OCI-LY7 (cell line): ENCODE measurements at places on chromosomes 1 and 21. TPM values are rescaled to one million over a fixed set of nuclear protein-coding genes. Genes with fewer than 3 reads are reported as not detected.

GRCh38 chr1:248730507-248731335 is 24.8 kb downstream of the LYPD8 start:
- no peak for DNase-seq

GRCh38 chr1:226371866-226372490 is 35.9 kb downstream of the PARP1 start:
- DNase-seq: no peak

The CR1L gene
- total RNA-seq: not detected in 2 replicates

- DNase-seq: no peak
Observed at GRCh38 chr21:45802425-45802824, 158.9 kb downstream of the PCBP3 start.

The CCDC27 gene
- total RNA-seq: not detected in 2 replicates

GRCh38 chr1:59041646-59042277 is 255.1 kb upstream of the FGGY start:
- no peak for DNase-seq

DNA sequence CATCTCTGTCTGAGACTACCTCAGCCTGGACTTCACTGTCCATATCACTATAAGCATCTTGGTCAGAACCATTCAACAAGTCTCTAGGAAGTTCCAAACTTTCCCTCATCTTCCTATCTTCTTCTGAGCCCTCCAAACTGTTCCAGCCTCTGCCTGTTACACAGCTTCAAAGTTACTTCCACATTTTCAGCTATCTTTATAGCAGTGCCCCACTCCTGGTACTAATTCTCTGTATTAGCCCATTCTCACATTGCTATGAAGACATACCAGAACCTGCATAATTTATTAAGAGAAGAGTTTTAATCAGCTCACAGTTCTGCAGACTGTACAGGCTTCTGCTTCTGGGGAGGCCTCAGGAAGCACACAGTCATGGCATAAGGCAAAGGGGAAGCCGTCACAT is 15.7 kb upstream of the DPH5 start:
- no peak for DNase-seq

DNA sequence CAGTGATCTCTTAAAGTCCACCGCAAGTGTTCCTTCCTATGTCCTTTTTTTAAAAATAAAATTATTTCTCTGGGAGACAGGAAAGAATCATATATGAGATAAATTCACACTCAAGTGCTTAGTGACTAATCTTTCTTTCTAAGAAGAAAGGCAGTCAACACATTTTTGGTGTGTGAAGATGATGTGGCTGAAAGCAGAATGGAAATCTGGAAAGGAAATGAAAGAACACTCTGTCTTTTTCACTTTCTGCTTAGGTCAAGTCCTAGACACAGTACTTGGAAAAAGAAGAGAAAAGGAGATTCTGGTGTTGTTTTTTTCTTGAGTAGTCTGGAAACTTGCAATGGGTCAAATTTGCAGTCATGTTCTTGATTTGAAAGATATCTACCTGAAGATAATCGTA is 45.5 kb upstream of the PRRX1 start:
- no peak for DNase-seq

DNA sequence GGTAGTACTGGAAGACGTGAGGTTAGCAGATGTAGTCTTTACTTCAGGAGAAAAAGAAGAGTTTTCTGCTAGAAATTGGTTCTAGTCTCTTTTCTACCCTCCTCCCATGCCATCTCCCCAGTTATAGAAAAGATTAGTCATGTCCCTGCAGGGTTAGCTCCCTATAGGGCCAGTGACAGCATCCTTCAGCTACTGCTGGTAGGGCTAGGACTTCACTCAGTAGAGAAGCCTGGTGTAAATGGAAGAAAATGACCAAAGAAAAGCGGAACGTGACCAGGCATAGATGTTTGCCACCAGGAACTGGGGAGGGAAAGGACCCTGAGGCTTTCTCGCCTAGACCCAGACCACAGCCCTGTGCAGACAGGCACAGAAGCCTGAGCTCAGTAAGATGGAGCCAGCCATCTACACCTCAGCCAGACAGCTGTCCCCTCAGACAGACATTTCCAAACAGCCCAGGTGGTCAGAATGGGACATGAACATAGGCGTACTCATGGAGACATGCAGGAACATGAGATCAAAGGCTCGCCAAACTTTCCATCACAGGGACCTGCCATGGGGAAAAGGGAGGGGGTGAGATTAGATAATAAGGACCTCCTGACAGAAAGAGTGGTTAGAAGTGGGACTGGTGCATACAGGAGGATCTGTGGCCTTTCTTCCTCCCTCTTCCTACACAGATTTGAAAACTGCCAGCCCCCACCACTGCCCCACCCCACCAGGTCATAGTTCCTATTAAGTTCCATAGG is 23.5 kb upstream of the SLAMF9 start:
- no peak for DNase-seq

DNA sequence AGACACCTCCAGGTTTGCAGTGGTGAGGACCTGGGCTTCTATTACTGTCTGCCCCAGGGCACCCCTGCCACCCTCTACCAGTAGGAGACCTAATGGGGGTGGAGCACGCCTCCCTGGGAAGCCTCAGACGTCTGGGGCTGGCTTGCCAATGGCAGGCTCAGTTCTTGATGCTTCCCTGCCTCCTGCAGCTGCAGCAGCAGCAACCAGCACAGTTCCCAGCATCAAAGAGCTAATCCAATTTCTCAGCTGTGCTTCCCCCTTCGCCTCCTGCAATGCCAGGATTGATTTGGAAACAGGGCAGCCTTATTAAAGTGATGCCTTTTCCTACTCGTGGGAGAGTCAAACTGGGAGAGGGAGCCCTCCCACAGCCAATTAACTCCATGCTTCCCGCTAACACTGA is 8.2 kb downstream of the SYT2 start:
- DNase-seq: no peak

The ESRRG gene
- total RNA-seq: not detected in 2 replicates

- no peak for DNase-seq
Observed at GRCh38 chr1:243837907-243838535, 12.0 kb downstream of the AKT3 start.

GRCh38 chr1:112509660-112510178 is 954 bp downstream of the WNT2B start:
- DNase-seq: no peak

DNA sequence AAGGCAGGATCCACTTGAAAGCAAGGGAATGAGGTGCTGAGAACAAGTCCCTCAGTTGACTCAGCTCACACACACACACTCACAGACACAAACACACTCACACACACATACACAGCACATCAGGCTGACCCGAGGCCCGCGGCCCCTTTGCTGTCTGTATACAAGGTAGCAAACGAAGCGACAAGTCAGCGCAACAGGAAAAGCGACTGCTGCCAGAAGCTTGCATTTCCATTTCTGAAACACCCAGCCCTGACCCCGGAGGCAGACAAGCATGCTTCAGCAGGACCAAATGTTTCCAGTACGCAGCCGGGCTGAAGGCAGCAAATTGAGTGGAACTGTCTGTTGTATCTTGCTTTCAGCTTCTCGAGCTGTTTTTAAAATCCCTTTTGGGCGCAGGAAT is 501.6 kb downstream of the NPHP4 start:
- DNase-seq: no peak

DNA sequence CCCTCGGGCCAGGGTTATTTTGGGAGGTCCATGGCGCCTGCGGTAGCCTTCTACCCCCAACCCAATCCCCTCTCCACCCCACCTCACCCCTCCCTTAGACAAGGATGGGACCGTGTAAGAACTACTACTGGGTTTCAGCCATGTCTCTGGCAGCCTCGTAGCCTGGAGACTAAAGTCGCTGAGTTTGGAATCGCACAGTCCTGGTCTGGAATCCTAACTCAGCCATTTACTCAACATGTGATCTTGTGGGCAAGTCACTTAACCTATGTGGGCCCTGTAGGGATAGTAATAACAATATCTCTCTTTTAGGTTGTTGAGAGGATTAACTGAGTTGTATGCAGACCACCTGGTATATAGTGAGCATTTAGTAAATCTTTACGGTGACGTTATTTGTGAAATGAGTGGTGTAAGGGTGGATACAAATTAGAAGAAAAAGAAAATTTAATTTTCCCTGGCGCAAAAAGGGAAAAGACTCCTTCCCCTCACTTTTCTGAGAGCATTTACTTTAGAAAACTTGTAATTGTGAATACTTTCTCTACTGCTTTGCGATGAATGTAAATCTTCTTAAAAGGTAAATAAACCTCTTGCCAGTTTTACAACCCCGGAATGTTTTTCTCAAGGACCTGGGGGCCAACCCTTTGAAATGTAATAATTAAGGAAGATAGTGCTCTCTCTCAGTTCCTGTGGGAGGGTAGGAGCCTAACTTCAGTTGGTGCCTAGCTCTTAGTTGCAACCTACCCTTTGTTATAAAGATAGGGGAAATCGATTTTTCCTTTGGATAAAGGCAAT is 615 bp upstream of the MRPS15 start:
- DNase-seq: no peak

- no peak for DNase-seq
Observed at GRCh38 chr1:157437296-157437695, 115.0 kb downstream of the FCRL5 start.

The HNRNPCL2 gene
- not detected in 2 replicates for total RNA-seq

DNA sequence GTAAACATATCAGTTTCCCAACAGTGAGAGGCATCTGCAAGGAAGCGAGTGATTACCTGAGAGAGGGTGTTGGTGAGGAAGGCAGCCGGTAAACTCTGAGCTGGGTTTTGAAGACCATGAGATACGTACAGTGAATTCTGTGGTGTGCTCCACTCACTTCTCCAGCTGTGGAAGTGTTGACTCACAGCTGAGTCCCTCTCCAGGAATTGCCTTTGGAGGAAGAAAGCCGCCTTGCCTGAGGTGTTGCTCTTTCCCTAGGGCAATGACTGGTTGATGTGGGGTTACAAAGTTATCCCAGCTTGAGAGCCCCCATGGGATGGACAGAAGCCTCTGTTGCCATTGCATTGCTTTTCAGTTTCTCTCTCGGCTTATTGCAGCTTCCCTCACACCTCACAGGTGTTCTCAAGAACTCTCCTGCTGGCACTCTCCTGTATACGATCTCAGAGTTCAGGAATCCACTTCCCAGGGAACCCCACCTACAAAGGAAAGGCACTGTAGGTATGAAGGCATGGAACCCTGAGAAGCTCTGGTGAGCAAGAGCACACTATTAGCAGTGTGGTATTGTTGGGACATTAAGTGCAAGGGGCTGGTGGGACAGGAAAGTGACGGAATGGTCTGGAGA is 10.8 kb downstream of the NHLH1 start:
- no peak for DNase-seq

DNA sequence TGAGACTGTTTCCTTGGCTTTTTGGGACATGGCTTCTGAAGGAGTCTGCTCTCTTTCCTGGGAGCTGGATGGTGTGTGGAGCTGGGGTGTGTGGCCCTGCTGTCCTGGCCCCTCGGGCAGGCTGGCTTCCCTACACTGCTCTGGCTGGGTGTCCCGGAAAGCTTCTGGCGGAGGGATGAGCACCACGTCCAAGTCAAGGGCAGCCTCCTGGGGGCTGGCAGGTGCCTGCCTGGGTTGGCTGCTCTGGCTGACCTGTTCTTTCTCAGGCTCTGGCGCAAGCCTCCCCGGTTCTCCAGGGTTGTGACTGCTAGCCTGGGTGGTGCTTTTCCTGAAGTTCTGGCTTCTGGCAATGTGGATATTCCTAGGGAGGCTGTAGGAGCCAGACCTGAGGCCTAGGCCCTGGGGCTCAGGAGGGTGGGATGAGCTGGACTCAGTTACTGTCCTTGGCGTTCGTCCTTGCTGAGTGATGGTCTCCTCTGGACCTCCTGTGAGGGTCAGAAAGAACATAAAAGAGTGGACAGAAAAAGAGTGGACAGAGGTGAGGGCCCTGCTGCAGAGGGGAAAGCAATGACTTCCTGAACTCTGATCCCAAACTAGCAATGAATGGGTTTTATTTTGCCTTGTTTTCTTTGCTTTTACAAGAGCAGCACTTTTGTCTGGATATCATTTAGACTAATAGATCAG is 9.4 kb downstream of the C1orf116 start:
- DNase-seq: no peak

DNA sequence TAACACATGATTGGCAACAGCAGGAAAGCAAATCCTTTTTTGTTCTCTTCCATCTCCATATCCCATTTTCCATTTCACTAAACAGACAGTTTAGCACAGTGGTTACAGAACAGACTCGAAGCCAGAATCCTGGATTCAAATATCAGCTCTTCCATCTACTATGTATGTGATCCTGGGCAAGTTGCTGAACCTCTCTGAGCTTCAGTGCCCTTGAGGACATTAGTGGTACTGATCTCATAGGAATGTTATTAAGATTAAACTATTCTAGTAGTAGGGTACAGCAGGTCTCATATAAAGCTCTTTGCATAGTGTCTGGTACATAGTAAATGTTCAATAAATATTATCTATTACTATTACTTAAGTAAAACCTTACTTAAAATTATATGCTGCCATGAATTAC is 13.8 kb upstream of the HHIPL2 start:
- no peak for DNase-seq

GRCh38 chr1:67743072-67743725 is 58.2 kb downstream of the GADD45A start:
- peak; percentile 66 for DNase-seq

DNA sequence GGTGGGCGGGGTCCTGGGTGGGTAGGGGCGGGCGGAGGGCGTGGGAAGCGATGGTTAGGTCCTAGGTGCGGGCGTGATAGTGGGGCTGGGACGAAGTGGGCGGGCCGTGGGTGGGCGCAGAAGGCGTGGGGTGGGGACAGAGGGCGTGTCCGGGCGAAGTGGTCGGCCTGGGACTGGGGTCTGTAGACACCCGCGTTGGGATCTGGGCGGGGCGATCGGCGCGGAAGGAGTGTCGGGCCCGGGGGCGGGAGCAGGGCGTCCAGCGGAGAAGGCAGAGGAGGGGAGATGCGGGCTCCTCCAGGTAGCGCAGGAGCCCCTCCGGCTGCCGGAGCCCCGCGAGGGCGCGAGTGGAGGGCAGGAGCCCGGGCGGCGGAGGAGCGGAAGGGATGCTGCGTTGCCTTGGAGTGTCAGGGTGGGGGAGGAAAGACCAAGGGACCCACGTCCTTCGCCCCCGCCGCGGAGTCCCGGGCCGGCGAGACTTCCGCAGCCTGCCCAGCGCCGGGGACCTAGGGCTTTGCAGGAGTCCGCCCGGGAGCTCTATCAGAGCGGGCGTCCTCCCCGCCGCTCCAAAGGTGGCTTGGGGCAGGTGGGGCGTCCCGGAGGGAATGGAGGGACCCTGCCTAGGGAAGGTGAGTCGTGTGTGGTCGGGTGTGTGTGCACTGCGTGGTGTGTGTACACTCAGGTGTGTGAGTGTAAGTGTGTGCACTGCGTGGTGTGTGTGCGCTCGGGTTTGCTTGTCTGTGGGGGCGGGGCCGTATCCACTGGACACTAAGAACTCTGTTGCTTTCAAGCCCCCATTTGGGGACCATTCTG is 27.0 kb upstream of the PRSS38 start:
- DNase-seq: peak; percentile 62
